ENCODE measurements at places on chromosomes 4 and X.

GRCh38 chrX:86348669-86349068 lies 200.4 kb downstream of the DACH2 start:
- no peak for DNase-seq

DNA sequence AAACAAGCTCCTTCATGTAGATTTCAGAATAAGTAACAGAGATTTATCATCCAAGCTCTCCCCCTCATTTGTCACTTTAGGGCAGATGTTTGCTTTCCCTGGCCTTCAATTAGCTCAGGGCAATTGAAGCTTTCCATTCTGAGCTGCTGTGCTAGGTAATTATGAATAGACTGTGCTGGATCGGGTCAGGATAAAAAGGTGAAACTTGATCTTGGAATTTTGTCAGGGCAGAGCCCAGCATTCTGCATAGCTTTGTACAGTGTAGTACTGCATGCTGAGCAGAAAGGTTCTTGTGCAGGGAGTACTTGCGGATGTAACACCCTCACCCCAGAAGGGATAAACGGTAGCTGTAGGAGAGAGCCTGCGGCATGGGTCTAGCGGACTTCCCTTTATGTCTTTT lies 64.0 kb upstream of the CLDN34 start:
- no peak for DNase-seq

GRCh38 chrX:77440330-77440729 lies 6.9 kb upstream of the FGF16 start:
- DNase-seq: no peak

- DNase-seq: no peak
Observed at GRCh38 chrX:71166461-71166860, 21.8 kb downstream of the NLGN3 start.

GRCh38 chr4:24425863-24426262 lies 158.5 kb downstream of the DHX15 start:
- DNase-seq: no peak

DNA sequence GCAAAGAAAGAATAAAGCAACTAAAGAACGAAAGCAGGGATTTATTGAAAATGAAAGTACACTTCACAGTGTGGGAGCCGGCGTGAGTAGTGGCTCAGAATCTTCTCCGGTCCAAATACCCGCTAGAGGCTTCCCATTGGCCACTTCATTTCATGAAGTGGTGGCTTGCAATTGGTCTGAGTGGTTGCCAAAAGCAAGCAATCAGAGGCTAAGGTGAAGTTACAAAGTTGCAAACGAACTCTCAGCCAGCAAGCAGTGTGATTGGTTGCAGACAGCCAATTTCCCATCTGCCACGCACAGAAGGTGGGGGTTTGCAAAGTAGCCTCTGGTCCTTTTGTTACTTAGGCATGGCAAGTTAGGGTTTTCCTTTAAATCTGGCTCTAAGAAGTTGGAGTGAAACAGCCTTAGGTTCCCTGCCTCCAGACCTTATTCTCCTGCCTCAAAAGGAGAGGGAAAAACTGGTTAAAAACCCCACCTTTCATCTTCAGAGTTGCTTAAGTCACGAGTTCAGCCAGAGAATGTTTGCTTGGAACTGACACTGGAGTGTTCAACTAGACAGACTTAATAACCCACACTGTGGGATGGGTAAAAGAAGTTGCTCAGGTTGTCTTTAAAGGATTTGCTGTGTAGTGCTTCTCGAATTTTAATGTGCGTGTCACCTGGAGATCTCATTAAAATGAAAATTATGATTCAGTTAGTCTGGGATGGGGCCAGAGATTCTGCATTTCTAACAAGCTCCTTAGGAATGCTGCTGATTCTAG lies 6.9 kb upstream of the CLOCK start:
- DNase-seq: no peak

DNA sequence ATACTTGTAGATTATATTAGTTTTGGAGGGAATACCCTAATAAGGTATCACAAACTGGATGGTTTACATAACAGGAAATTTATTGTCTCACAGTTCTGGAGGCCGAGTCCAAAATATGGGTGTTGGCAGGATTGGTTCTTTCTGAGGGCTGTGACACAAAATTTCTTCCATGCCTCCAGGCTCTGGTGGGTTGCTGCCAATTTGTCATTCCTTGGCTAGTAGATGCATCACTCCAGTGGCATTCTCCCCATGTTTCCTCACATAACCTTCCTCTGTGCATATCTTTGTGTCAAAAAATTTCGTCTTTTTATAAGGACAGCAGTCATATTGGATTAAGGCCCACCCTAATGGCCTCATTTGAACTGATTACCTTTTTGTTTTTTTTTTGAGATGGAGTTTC lies 49.3 kb downstream of the APELA start:
- DNase-seq: no peak

- DNase-seq: no peak
Observed at GRCh38 chr4:74364652-74365491, at the start of gene EREG. TSS of gene EREG (plus strand) at chr4:74365145. CDS start at chr4:74365309, 164 bp downstream.

GRCh38 chr4:89616382-89616781 lies 220.6 kb downstream of the SNCA start:
- no peak for DNase-seq

- DNase-seq: no peak
Observed at GRCh38 chr4:139247700-139248238, 32.3 kb downstream of the MGARP start.

GRCh38 chrX:1300449-1300848 lies 31.8 kb downstream of the CSF2RA start:
- no peak for DNase-seq

GRCh38 chr4:154961263-154961662 lies 180.2 kb downstream of the RBM46 start:
- no peak for DNase-seq

GRCh38 chr4:120853161-120853935 lies 69.2 kb downstream of the PRDM5 start:
- DNase-seq: no peak

DNA sequence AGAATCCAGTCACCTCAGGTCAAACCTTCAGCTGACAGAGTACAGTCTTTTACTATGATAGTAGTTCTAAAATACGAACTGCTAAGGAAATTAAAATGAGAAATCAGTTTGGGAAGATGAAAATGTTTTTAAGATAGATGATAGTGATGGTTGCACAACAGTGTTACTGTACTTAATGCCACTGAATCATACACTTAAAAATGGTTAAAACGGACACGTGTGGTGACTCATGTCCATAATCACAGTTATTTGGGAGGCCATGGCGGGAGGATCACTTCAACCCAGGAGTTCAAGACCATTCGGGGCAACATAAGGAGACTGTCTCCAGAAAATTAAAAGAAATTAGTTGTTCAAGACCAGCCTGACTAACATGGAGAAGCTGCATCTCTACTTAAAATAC lies 41.4 kb downstream of the ABHD18 start:
- DNase-seq: no peak

DNA sequence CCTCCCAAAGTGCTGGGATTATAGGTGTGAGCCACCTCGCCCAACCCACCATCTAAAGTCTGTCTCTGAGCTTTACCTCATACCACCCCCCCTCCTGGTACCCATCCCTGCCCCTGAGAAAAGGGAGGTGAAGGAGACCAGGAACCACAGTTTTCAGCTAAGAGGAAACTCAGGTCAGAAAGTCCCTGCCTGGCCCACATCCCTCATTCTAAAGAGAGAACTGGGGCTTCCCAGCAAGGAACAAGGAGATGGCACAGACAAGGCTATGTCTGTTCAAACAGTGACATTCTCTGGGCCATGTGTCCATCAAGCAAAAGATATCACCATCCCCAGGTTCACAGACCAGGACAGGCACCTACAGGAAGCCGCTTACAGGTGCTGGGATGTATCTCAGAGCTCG lies 15.8 kb upstream of the CSF2RA start:
- DNase-seq: no peak

GRCh38 chr4:25981749-25982148 lies 67.7 kb downstream of the SMIM20 start:
- DNase-seq: no peak

DNA sequence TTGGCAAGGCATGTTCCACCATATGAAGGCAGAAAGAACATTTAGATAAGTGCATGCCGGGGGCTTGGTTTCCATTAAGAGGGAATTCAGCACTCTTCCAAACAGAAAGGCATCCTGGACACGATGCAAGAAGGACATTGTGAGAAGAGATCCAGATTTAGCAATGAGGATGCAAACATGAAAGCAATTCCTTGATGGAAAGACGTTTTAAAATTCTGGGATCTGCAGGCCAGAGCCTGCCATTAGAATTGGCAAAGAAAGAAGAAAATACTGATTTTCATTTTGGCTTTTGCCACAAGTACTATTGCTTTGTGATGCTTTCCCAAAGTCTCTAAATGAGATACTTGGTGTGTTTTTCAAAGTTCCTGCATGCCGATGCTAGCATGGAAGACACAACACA lies 367.6 kb downstream of the PPP3CA start:
- no peak for DNase-seq

- DNase-seq: no peak
Observed at GRCh38 chr4:7937006-7937405, 2.7 kb downstream of the AFAP1 start.

DNA sequence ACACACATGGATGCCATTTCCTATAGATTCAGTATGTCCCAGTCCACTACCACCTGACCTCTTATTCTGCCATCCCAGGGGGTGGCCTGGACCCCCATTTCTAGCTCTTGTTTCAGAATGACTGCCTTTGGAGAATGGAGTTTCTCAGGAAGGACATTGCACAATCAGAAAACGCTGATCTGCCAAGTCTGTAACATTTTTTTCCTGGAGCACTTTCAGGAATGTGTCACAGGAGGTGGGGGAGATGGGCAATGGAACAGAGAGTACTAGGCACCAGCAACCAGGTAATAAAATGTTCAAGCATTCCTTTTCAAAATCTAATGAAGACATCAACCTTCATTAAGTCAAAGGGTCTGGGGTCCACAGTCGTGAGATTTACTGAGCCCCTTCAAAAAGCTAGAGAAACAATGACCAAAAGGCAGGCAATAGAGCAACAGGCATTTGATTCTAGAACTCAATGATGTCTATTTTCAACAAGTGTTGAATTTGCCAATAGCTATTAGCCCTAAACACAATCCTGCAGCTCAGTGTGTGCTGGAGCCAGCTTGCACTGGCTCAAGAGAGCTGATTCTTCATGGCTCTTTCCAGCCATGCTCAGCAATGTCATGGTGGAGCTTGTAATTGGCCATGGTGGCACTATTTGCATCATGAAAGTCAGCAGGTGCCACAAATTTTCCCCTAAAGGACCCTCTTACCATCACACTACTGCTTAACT lies 87.1 kb downstream of the KDR start:
- no peak for DNase-seq

DNA sequence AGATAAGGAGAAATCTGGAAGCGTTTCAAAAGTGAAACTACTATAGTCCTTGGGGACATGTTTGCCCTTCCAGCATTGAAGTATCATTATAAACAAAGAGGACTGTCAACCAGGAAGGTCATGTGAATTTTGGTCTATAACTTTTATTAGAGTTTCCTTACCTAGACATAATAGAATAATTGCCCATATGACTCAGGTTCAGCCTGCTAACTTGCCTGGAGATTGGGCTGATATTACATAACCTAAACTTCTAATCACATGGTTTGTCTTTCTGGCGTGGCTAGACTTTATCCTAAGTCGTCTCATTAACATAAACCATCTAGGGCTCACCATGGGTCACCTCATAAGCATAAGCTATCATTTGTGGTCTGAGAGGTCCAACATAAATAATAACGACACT lies 775.9 kb downstream of the CENPC start:
- DNase-seq: no peak

DNA sequence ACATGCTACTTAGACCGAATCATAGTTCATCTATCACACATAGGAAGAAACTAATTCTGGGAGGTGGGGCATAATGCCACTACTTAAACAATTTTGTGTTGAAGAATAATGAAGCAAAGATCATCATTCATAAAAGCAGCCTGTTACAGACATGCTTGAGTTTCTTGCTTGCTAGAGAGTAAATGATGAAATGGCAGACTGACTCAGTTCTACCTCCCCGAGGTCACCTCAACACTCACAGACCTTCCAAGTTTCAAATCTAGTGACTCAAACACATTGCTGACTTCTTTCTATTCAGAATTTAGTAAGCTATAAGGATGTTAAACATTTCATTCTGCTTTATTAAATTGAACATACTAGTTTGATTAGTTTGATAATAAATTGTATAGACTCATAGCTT lies 636.5 kb upstream of the FRG1 start:
- DNase-seq: no peak

GRCh38 chr4:8104491-8105305 lies 53.9 kb downstream of the ABLIM2 start:
- DNase-seq: no peak

GRCh38 chr4:160537681-160538080 lies 1434.8 kb downstream of the RAPGEF2 start:
- no peak for DNase-seq

DNA sequence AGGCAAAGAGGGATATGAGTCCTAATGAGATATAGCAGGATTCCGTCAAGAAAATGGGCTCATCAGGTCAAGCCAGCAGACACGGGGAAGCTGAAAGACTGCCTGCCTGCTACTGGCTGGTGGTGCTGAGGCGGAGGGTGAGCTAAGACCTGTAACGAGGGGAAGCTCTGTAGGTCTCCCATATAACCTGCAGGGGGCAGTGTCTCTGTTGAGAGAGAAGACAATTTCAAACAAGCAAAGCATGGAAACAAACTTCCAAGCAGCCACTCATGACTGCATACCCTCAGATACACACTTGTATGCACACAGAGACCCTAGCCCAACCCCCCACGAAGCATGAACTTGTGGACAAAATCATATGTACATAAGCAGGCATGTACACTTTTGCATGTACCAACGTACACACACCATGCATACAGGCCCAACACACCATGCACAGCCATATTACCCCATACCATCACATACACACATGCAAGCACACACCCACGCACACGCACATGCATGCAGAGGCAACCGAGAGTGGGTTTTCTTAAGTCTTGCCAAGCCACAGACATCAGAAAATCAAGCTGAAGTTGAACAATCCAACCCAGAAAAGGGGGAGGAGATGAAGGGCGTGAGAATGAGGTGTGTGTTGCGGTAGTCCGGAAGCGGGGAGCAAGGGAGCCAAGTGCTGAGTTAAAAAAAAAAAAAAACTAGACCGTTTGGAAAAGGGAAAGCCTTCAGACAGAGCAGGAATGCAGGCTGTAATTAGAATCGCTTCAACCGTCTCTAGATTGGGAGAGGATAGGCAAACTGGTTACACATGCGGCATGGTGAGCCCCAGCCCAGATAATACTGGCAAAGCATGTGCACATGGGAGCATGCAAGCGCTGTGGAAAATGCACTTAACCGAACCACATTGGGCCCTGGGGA lies 71.0 kb downstream of the PJA1 start:
- DNase-seq: no peak

DNA sequence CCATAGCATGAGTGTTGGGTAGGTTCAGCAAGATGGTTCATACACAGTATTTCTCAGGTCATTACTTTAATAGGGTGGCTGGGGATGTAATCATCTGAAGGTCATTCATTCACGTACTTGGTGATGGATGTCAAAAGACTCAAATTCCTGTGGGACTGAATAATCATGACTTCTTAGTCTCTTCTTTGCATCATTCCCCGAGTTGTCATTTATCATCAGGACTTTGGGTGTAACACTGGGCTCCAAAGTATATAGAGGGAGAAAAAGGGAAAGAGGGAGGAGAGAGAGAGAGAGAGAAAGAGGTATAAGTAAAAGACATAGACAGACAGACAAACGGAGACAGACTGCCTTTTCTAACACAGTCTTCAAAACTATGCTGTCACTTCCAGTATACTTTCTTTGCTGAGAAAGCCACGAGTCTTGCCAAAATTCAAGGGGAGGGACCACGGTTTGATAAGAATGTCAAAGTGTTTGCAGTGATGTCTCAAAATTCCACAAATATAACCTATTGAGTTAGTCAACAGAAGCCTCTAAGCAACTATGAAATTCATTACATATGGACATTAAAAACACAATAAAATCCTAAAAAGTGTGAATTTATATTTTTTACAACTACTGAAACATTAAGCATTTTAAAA lies 55.9 kb downstream of the UGT2A3 start:
- no peak for DNase-seq

GRCh38 chr4:51890760-51891159 lies 47.8 kb downstream of the DCUN1D4 start:
- DNase-seq: no peak
